ENCODE measurements at places on chromosomes 2 and 18. TPM values are rescaled to one million over a fixed set of nuclear protein-coding genes. Genes with fewer than 3 reads are reported as not detected.

Gene TCF23
- total RNA-seq, result not detected

Gene KIF1A
- 0.76 TPM for total RNA-seq

Gene NEU2
- total RNA-seq, result not detected

Gene ZNF2
- 5.2 TPM for total RNA-seq

Gene SPR
- 1.3 TPM for total RNA-seq

Gene VIT
- not detected for total RNA-seq

Gene PPP1R1C
- not detected for total RNA-seq

Data from activated CD8-positive, alpha-beta memory T cell treated with anti-CD3 and anti-CD28 coated beads, Interleukin-2, amount 10 ng/mL, durations not matched to agents 7 days and 5 days (primary cell).